ENCODE measurements at places on chromosomes 12 and 14.

GRCh38 chr12:78192979-78193378, 362.3 kb downstream of the NAV3 start:
- DNase-seq = no peak

GRCh38 chr12:57627501-57628279, 5.3 kb downstream of the B4GALNT1 start:
- peak; percentile 26 for DNase-seq

DNA sequence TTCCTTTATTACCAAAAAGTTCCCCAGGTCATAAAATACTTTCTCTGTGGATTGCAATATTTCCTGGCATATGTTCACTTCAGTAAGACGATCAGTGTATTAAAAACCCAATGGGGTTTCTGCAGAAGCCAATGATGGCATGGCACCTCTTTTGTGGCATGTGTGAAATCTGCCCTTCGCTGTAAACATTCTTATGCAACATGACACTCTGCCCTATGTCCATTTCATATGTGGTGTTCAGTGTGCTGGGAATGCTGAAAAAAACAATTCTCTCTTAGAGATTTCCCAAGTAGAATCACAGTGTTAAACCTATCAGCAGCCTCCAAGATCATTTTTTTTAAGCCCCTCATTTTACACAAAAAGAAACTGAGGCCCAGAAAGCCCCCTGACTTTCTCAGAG, 2.3 kb upstream of the MYBPC1 start:
- no peak for DNase-seq

- no peak for DNase-seq
These were observed 85.8 kb downstream of the ATP23 start for GRCh38 chr12:58026897-58027891.

GRCh38 chr14:77804592-77804991, 4.7 kb downstream of the ADCK1 start:
- DNase-seq = no peak

DNA sequence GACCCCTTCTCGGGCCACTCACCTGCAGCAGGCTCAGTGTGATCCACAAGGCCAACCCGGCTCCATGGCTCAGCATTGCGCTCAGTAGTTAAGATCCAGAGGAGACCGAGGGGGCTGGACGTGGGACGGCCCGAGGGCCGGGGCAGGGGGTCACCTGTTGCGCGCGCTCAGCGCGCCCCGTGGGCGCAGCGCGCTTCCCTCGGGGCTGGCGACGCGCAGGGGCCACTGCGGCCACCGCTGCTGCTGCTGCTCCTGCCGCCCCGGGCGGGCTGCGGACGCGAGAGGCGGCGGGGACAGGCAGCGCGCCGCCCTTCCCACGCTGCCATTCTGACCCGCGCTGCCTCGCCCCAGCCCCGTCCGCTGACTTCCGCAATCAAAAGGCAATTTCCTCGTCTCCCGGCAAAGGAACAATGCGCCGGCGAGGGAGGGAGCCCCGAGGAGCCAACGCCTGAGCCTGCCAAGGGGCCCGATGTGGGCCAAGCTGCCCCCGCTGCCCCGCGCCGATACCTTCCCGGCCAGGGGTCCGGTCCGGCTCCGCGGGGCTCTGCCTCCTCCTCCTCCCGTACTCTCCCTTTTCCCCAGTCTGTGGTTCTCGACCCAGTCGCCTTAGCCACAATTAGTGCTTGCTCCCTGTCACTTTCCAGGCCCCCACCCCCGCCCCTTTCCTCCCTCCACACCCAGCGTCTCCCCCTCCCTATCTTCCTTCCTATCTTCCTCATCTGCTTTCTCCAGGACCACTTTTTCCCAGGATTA, 27.3 kb downstream of the PTPRB start:
- DNase-seq = no peak

DNA sequence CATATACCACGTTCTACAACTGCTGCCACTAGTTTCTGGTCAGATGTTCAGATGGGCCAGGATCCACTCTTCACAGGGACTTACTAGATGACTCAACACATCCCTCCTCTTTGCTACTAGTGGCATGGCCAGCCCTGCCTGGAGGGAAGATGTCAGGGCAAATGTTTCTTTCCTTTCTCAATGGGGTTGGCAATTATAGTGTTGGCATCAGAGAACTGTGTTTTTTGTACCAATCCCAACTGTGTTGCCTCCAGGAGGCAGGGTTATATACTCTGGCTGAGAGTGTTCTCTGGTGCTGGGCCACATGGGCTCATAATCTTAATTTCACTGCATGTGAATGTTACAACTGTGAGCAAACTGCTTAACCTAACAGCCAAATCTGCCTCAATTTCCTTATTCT, 69.9 kb upstream of the AVPR1A start:
- DNase-seq = no peak

GRCh38 chr12:19440916-19441315, 1.6 kb downstream of the AEBP2 start:
- no peak for DNase-seq

- DNase-seq = no peak
These were observed 125.8 kb upstream of the AVPR1A start for GRCh38 chr12:63276537-63277365.

GRCh38 chr12:123490089-123490488, 32.1 kb downstream of the SNRNP35 start:
- no peak for DNase-seq

All from HL-60 (cell line).